ENCODE measurements at places on chromosomes 12 and 14. TPM values are rescaled to one million over a fixed set of nuclear protein-coding genes. Genes with fewer than 3 reads are reported as not detected.

GRCh38 chr14:28773176-28773575 lies 6.6 kb downstream of the FOXG1 start:
- peaks cover 57% of the 10 kb centered on the region for H3K27me3 ChIP-seq
- peaks cover 2% of the 10 kb centered on the region for H3K36me3 ChIP-seq
- no peak overlapping the region for H3K4me3 ChIP-seq
- H3K27ac ChIP-seq: no peak overlapping the region

The OLR1 gene
- total RNA-seq: not detected

GRCh38 chr12:93982771-93983315 lies 165.5 kb upstream of the PLXNC1 start:
- H3K4me1 ChIP-seq: peaks cover 16% of the 10 kb centered on the region
- peaks cover 6% of the 10 kb centered on the region for H3K27me3 ChIP-seq
- H3K4me3 ChIP-seq: no peak overlapping the region
- no peak overlapping the region for H3K27ac ChIP-seq
- no peak for DNase-seq

DNA sequence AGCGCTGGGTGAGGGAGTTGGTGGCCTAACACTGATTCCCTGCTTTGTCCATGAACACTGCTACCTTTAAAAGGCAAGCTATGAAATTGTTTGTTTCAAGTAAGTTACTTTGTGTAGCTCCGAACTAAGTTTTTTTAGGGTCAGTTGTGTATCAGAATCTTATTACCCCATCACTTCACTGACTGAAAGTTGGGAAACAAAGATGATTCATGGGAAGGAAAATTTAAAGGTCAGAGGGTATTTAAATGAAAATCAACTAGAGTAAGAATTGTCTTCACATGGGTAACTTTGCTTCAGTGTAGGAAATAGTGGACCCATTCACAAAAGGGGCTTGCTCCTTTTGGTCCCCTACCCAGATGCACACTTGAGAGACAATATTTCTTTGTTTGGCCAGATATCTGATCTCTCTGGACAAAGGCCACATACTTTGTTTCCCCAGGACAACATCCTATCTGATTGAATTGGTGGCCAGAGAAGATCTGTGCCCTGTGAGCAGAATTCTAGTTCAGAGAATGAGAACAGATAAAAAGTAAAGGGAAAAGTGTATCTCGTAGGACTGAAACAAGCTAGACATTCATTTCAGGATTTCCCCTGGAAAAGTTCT lies 53.5 kb downstream of the RAB35 start:
- no peak overlapping the region for H3K4me3 ChIP-seq
- H3K36me3 ChIP-seq: peaks cover 11% of the 10 kb centered on the region
- peaks cover 2% of the 10 kb centered on the region for H3K4me1 ChIP-seq

The FAM181A gene
- total RNA-seq: not detected

GRCh38 chr12:89493670-89494302 lies 30.8 kb downstream of the GALNT4 start:
- peaks cover 35% of the 10 kb centered on the region for H3K36me3 ChIP-seq
- H3K4me1 ChIP-seq: peaks cover 17% of the 10 kb centered on the region
- DNase-seq: no peak
- H3K4me3 ChIP-seq: no peak overlapping the region

DNA sequence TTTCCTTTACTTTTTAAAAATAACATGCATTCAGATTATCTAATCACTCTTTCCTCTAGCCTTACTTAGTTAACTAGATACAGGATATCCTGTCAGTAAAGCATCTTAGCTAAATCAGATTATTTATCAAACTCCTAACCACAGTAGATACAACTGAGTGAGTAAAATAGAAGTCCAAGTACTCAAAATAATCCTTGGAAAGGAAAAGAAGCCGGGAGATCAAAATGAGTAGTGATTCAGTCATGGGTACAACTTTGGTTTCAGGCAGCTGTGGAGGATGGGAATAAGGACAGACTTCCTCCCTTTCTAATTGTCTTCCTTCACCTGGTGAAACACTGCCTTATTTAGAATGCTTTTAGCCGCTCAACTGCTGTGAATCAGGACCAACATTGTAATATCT lies 29.4 kb downstream of the GNG2 start:
- H3K27ac ChIP-seq: peak overlapping the region; percentile 32
- H3K36me3 ChIP-seq: peaks cover 67% of the 10 kb centered on the region
- peaks cover 51% of the 10 kb centered on the region for H3K4me1 ChIP-seq
- H3K27me3 ChIP-seq: no peaks in the 10 kb centered on the region

The IGF1 gene
- 1.3 TPM for total RNA-seq

DNA sequence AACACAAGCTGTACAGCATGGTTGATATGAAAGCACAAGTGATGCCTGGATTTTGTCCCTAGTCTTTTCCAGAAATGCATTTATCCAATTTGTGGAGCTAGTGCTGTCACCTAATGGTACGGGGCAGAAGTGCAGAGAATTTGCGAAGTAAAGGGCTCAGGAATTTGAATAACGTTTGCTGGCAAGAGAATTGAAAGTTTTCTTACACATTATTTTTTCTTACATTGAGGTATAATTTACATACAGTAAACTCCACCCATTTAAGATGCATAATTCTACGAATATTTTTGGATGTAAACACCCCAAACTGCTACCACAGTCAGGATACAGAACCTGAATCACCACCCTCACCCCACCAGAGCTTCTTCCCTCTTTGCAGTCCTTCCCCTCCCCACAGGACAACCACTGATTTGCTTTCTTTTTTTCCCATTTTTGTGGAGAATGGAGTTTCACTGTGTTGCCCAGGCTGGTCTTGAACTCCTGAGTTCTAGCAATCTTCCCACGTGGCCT lies 3.5 kb downstream of the AICDA start:
- peaks cover 10% of the 10 kb centered on the region for H3K4me1 ChIP-seq
- DNase-seq: no peak
- no peak overlapping the region for H3K27ac ChIP-seq
- H3K36me3 ChIP-seq: no peaks in the 10 kb centered on the region
- peak overlapping the region; percentile 48 for H3K4me3 ChIP-seq

DNA sequence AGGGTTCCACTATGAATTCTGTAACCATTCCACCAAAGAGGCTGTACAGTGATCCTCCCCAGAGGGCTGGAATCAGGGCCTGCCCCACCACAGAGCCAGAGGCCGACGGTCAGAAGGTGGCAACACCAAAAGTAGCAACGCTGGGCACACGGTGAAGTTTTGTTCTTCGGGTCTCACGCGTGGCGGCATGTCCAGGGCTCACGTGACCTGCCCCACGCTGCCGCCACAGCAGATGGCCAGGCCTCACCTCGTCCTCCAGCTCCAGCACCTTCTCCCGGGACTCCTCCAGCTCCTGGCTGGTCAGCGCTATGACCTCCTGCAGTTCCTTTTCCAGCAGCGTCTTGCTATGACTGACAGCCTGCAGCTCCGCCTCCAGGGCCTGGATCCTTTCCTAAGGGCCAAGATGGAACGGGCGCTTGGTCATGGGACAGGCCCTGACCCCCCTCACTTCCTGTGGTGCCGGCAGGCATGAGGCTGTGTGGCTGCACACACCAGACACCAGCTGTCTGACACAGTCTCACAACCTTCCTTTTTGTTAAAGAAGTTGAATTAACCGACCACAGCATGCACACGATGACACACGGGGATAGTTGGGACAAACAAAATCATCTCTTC lies 22.4 kb upstream of the ANKLE2 start:
- H3K4me3 ChIP-seq: no peak overlapping the region
- H3K36me3 ChIP-seq: peaks cover 36% of the 10 kb centered on the region
- peaks cover 5% of the 10 kb centered on the region for H3K4me1 ChIP-seq
- no peaks in the 10 kb centered on the region for H3K27me3 ChIP-seq
- no peak for DNase-seq
- H3K27ac ChIP-seq: no peak overlapping the region

DNA sequence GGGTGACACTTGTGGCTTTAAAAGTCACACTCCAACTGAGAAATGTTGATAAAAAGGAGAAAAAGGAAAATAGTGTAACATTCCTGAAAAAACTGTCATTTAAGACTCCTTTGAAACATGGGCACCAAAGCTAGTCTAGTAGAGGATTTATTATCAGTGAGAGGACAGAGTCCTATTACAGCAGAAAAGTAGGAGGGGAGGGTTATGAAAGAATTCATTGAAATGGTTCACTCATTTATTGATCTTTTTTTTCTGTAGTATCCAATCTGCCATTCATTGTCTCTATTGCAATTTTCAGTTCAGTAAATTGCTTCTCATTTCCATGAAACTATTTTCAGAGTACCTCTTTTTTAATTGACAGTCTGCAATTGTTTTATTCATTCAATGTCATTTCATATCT lies 25.4 kb downstream of the PPM1A start:
- no peaks in the 10 kb centered on the region for H3K27me3 ChIP-seq
- H3K27ac ChIP-seq: no peak overlapping the region
- no peak overlapping the region for H3K4me3 ChIP-seq

DNA sequence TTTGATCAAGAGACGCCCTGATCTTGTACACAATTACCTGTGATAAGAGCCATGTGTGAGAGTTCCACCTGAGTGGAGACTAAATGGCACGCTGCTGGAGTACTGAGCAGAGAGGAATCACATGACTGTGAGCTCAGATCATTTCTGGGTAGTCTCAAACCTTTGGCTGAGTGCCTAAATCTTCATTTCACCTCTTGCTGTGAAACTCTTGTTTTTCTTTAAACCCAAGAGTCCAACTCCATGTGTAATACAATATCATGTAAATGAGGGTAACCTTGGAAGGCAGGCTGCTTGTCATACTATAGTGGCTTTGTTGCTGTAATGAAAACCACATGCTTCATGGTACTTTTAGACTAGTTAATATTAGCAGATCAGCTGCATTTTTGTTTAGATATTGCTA lies 156.9 kb downstream of the CAND1 start:
- no peak overlapping the region for H3K27ac ChIP-seq
- H3K4me3 ChIP-seq: no peak overlapping the region
- H3K27me3 ChIP-seq: no peaks in the 10 kb centered on the region
- H3K36me3 ChIP-seq: no peaks in the 10 kb centered on the region

DNA sequence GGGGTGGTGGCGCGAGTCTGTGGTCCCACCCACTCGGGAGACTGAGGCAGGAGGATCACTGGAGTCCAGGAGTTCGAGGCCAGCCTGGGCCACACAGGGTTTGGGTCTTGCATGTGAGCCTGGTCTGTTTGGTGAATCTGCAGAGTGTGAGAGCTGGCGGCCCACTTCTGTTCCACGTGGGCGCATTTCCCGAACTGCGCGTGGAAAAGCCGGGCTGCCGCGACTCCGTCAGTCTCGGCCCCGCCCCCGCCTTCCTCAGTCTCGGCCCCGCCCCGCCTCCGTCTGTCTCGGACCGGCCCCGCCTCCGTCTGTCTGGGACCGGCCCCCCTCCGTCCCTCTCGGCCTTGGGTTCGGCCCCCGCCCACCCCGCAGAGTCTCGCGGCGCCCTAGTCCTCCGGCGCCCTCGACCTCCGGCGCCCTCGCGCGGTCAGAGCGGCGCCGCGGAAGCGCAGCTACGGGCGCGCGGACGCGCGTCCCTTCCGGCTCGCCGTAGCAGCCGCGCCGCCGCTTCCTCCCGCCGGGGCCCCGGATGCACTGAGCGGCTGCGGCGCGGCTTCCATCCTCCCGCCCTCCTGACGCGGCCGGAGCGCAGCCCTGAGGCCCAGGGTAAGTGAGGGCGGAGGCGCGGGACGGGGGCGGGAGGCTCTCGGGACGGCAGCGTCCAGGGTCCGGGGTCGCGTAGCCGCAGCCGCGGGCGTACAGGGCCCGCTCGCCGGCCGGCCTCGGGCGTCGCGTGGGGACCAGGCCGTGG lies at the start of gene EP400:
EP400 (plus strand) TSS at position 512 of the 751 bp plus-strand sequence. CDS start 10,678 bp downstream, outside the sequence.
- DNase-seq: peak; percentile 96
- H3K4me1 ChIP-seq: peaks cover 29% of the 10 kb centered on the region
- peaks cover 5% of the 10 kb centered on the region for H3K36me3 ChIP-seq
- no peaks in the 10 kb centered on the region for H3K27me3 ChIP-seq
- peak within 1 kb of the TSS; percentile 91 for H3K4me3 ChIP-seq

GRCh38 chr14:81989211-81989610 lies 455.6 kb upstream of the SEL1L start:
- H3K4me3 ChIP-seq: no peak overlapping the region
- no peak for DNase-seq
- peaks cover 1% of the 10 kb centered on the region for H3K4me1 ChIP-seq
- no peaks in the 10 kb centered on the region for H3K27me3 ChIP-seq
- H3K27ac ChIP-seq: no peak overlapping the region

DNA sequence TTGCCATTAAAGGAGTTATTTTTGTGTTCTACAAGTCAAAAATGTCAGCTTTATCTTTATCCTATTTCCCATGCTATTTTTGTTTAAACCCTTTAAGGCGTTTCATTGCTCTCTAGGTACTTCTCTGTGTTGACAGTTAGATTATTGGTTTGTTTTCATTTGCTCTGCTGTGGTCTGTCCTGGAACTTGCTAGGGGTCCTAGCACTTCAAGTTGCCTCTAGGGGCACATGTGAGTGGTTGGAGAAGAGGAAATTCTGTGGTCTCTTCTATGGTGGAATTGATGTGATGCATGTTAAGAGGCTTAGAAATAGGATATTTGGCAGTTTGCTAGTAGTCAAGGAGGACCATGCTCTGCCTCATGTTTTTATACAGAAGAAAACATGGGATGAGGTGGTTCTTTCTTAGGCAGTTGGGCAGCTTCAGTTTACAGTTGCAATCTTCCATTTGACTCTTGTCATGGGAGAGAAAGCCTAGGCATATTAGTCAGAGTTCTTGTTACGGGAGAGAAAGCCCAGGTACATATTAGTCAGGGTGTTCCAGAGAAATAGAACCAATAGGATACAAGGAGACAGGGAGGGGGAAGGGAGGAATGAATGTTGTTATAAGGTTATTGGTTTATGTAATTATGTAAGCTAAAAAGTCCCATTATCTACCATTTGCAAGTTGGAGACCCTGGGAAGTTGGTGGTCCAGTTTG lies 14.4 kb downstream of the TTLL5 start:
- no peak overlapping the region for H3K4me3 ChIP-seq
- no peaks in the 10 kb centered on the region for H3K27me3 ChIP-seq
- no peak overlapping the region for H3K27ac ChIP-seq
- peaks cover 36% of the 10 kb centered on the region for H3K36me3 ChIP-seq
- H3K4me1 ChIP-seq: peaks cover 5% of the 10 kb centered on the region

DNA sequence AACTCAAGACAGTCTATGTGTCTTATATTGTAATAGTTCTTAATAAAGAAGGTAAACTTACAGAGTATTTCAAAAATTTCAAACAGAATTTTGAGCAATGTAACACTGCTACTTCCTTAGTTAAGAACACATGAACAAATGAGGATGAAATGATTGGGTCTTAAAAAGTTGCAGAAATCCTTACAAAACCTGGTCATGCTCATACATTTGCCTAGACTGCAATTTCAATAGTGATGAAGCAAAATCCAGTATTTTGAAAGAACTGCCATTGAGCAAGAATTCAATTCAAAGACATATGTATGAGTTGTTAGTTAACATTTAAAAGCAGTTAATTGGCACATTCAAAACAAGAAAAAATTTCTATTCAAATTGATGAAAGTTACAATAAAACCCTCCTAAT lies 17.8 kb upstream of the HIF1A start:
- H3K36me3 ChIP-seq: no peaks in the 10 kb centered on the region
- H3K4me1 ChIP-seq: peaks cover 11% of the 10 kb centered on the region
- no peak for DNase-seq
- H3K27me3 ChIP-seq: no peaks in the 10 kb centered on the region

GRCh38 chr12:103462675-103463074 lies 33.1 kb downstream of the C12orf42 start:
- DNase-seq: no peak
- no peak overlapping the region for H3K4me3 ChIP-seq
- H3K4me1 ChIP-seq: peaks cover 12% of the 10 kb centered on the region
- no peak overlapping the region for H3K27ac ChIP-seq
- H3K36me3 ChIP-seq: peaks cover 3% of the 10 kb centered on the region

GRCh38 chr12:132197581-132198354 lies 53.5 kb downstream of the NOC4L start:
- no peak overlapping the region for H3K4me3 ChIP-seq
- H3K36me3 ChIP-seq: no peaks in the 10 kb centered on the region
- H3K27ac ChIP-seq: no peak overlapping the region
- H3K27me3 ChIP-seq: no peaks in the 10 kb centered on the region
- no peak for DNase-seq
- H3K4me1 ChIP-seq: no peaks in the 10 kb centered on the region

The ACSM4 gene
- not detected for total RNA-seq

All from activated naive CD8-positive, alpha-beta T cell treated with anti-CD3 and anti-CD28 coated beads, Interleukin-2, amount 10 ng/mL, durations not matched to agents 7 days and 5 days (primary cell).